Thymus (tissue), 14 donors: ENCODE measurements at places on chromosomes 5 and 9. TPM values are rescaled to one million over a fixed set of nuclear protein-coding genes. Genes with fewer than 3 reads are reported as not detected.
A peak's percentile ranks its signal among the peaks of the same experiment; 100 is the strongest.

DNA sequence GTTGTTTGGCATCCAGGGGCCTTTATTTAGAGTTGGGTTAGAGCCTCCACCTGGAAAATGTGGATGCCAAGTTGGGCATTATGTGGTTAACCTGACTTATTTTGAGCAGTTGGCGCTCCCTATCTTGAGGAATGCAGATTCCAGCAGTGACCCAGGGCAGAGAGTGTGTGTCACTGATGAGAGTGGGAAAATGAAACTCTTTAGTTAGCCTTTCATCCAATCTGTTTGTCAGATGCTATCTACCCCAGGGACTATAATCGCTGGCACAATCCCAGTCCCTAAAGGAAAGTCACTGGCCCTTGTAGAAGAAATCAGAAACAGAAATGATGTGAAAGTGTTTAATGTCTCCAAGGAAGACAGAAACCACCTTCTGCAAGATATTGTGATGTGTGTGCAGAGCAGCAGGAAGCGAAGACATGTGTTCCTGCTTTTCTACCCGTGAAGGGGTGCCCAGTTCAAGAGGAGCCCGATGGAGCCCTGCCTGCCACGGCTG lies 10.2 kb upstream of the STING1 start:
- no peak for DNase-seq

DNA sequence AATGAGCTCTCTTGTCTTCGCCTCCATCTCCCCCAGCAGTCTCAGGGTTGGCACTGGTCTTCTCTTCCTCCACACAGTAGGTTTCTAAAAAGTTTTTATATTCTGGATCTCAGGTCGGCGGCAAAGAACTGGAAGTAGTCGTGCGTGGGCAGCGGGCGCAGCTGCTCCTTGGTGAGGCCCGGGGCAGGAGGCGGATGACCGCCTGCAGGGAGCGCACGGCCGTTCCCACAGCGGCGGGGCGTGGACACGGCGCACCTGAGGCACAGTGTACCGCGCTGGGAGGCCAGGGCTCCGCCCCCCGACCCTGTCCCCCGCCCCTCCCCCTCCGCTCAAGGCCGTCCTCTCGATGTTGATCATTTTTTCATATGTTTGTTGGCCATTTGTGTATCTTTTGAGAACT lies 92.4 kb downstream of the STX17 start:
- DNase-seq, result no peak

GRCh38 chr9:18485714-18486113 lies 11.8 kb downstream of the ADAMTSL1 start:
- no peak for DNase-seq

DNA sequence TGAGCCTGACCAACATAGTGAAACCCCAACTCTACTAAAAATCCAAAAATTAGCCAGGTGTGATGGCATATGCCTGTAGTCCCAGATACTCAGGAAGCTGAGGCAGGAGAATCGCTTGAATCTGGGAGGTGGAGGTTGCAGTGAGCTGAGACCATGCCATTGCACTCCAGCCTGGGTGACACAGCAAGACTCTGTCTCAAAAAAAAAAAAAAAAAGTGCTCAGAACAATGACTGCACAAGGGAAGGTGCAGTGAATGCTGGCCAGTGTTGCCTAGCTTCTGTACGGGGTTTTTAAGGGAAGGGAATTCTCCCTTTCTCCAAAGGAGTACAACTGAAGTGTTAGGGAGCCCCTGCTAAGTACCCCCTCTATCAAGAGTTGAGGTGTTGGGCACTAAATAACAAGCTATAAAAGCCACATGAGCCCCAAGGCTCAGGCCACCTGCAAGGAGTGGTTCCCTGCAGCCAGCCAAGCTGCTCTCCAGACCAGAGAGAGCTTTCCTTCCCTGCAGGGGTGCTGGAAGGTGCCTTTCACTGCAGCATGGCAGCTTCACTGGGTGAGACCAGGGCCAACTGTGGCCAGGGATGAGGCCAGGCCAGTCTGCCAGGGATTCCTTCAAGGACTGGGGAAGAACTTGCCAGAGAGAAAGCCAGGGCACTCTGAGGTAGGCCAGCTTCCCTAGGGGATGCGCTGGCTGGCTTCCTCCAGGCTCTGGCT lies 14.8 kb downstream of the GADD45G start:
- DNase-seq, result no peak

- DNase-seq, result no peak
These were observed 60.1 kb upstream of the BRINP1 start for GRCh38 chr9:119429302-119429701.

- DNase-seq, result no peak
These were observed 193.5 kb downstream of the GNA14 start for GRCh38 chr9:77454663-77455062.

GRCh38 chr9:105126226-105126625 lies 118.2 kb upstream of the SLC44A1 start:
- no peak for DNase-seq

GRCh38 chr9:134195558-134195957 lies 31.2 kb upstream of the RNU6ATAC start:
- DNase-seq, result no peak

GRCh38 chr5:169350759-169351240 lies 49.9 kb upstream of the SLIT3 start:
- no peak for DNase-seq

GRCh38 chr9:119368681-119369581 lies at the start of gene BRINP1:
Gene BRINP1 (minus strand): TSS chr9:119369435. CDS start chr9:119313355, 56,080 bp downstream.
- no peak for DNase-seq

- DNase-seq, result no peak
These were observed 3.2 kb upstream of the IRX2 start for GRCh38 chr5:2754581-2755075.

- peak; percentile 4 for DNase-seq
These were observed 39.8 kb upstream of the ACO1 start for GRCh38 chr9:32344551-32345182.

DNA sequence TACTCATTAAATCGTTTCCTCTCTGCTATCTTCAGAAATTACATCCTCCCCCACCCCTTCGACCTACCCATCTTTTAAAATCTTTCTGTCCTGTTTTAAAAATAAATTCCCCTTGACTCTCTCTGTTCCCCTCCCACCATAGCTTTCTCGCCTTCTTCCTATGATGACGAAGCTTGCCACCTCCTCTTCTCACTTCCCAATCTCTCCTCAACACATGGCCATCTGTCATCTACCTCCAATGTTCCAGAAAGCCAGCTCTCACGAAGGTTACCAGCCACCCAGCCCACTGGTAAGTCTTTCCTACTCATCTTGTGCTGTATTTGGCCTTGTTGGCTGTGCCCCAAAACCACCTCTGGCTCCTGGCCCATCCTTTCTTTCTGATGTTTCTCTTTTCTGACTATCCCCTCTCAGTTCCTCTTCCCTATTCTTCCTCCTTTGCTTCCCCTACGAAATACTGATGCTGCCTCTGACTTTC lies 346.3 kb downstream of the ENC1 start:
- no peak for DNase-seq

GRCh38 chr5:67118050-67118620 lies 78.5 kb downstream of the CD180 start:
- no peak for DNase-seq

GRCh38 chr9:81716409-81716808 lies 27.1 kb upstream of the TLE1 start:
- DNase-seq, result no peak

GRCh38 chr5:68325065-68325580 lies 109.6 kb downstream of the PIK3R1 start:
- no peak for DNase-seq

GRCh38 chr9:23497137-23497504 lies 328.9 kb downstream of the ELAVL2 start:
- DNase-seq, result no peak

GRCh38 chr5:75048457-75048953 lies 3.9 kb downstream of the GCNT4 start:
- no peak for DNase-seq

DNA sequence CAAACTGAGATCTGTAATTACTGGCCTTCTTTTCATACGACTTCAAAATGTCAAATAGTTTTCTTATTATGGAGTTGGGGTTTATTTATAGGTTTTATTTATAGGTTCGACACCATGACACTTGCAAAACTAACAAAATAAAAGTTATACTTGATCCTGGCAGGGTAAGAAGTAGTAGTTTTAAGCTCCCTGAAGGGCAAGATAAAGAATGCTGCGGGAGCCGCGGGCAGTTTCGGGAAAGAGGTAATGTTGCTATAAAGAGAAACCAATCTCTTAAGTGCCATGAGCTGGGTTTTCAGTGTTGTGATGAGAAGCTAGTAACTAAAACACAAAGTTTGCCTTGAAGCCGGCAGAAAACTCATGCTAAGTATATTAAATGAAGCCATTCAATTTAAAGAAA lies 24.8 kb downstream of the PTPN3 start:
- DNase-seq, result no peak

DNA sequence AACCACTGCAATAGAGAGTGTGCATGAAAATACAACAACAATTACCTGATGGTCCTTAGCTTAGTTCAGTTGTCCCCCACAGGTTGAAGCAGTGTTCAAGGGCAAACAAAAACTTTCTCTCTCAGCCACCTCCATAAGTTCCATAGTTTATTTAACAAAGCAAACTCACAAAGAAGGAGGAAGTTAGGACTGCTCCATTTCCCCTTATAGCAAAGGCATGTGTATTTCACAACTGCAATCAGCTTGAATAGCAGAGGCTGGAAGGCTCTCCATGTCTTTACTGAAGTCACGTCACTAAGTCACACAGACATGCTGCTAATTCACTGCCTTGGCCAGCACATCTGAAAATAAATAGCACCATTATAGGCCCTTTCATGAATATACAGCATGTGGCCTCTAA lies 43.3 kb downstream of the DOCK8 start:
- DNase-seq, result no peak

DNA sequence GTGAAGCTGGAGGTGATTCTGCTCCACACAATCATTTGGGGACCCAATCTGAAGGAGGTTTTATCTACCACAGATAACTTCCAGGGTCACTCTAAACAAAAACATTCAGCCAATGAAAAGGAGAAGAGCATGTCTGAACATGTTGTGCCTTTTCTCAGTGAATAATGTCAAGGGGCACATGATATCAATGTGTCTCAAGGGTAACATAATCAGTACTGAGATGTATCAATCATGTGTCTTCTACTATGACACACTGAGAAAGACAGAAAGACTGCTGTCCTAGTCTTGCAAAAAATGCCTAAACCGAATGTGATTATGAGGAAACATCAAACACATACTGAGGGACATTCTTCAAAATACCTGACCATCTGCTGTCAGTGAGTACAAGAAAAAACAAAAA lies 25.4 kb upstream of the RASA1 start:
- DNase-seq, result no peak

DNA sequence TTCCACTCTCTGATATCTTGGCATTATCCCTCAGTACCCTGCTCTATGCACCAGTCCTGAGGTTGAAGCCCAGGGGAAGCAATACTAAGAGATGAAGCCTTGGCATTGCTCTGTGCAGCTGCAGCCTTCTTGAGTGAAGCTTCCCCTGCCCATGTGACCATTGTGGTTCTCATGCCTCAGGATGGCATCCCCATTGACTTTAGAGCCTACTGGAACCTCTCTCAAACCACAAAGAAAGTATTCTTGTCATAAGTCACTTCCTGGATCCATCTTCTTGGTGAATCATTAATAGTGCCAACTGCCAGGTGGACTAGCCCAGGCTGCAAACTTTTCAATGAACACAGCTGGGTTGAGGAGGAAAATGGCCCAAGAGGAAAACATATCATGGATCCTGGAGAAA lies 283.9 kb upstream of the RFX3 start:
- no peak for DNase-seq

DNA sequence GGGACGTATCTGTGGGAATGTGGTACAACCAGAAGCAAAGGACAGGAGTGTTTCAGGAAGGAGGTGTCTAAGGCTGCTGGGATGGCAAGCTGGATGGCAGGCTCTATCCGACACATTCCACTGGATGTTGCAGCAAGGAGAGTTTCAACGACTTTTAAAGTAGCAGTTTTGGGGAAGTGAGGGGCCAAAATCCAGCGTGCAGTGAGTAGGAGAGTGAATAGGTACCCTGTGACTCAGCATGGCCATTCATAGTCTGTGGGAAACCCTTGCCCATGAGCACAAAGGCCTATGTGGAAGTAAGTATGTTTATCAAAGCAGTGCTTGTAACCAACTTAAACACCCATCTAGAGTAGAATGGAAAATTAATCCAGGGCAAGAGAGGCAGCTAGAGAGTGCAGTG lies 664.7 kb downstream of the ACTL7B start:
- no peak for DNase-seq

- no peak for DNase-seq
These were observed 253.8 kb downstream of the PBX3 start for GRCh38 chr9:126000731-126001580.

DNA sequence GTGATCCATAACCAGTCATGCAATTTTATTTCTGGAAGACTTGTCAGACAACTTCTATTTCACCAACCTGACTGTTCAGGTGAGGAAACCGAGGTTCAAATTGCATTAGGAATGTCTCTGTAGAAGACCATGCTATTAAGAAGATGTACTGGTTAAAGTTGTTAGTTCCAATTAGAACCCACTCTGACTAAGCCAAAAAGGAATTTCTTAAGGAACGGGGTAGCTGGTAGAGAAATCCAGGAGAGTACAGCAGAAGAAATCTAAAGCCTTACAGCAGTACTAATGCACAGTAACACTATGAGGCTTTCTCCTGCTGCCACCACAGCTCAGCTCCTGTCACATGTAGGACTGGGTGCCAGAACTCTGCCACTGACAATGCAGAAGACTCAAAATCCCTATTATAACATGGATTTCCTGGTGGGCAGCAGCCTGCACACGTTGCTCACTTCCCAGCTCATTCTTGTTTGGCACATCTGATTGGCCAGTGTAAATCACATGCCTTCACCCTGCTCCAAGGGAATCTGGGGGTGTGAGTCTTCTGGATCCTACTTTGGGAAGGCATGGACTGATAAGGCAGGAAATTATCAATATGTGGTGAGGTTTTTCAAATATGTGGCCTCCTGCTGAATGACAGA lies 37.1 kb downstream of the CAST start:
- no peak for DNase-seq

- peak; percentile 39 for DNase-seq
These were observed 15.4 kb downstream of the FAM174A start for GRCh38 chr5:100550531-100551051.

Gene ASPN
- 9.8 TPM for total RNA-seq

Gene NRARP
- 3.1 TPM for total RNA-seq

Gene SLC36A2
- not detected for total RNA-seq

Gene SHC3
- total RNA-seq, result 0.05 TPM

Gene GPR151
- under 0.01 TPM for total RNA-seq

Gene FBLL1
- 0.14 TPM for total RNA-seq

Gene GDNF
- 0.24 TPM for total RNA-seq

Gene LAMC3
- total RNA-seq, result 0.61 TPM
